ENCODE measurements at places on chromosomes 11 and 22.

DNA sequence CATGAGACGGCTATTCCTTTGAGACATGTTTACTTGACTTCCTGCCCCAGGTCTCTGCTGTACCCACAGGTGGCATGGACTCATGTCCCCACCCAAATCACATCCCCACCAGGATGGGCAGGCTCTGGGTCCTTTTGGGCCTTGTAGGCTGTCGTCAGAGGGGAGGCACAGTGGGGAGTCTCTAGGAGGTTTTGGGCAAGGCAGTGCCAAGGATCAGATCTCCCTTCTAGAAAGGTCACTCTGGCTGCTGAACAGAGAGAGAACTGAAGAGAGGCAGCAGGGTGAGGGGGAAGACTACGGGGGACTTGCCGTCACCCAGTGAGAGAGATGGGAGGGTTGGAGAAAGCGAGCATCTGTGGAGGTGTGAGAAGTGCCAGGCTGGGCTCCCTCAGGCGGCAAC, 4.6 kb upstream of the KCNQ1OT1 start:
- no peak for DNase-seq

- no peak for DNase-seq
These were observed 71.2 kb downstream of the CELSR1 start for GRCh38 chr22:46466255-46466676.

- no peak for DNase-seq
These were observed 34.2 kb upstream of the FSHB start for GRCh38 chr11:30196400-30197206.

DNA sequence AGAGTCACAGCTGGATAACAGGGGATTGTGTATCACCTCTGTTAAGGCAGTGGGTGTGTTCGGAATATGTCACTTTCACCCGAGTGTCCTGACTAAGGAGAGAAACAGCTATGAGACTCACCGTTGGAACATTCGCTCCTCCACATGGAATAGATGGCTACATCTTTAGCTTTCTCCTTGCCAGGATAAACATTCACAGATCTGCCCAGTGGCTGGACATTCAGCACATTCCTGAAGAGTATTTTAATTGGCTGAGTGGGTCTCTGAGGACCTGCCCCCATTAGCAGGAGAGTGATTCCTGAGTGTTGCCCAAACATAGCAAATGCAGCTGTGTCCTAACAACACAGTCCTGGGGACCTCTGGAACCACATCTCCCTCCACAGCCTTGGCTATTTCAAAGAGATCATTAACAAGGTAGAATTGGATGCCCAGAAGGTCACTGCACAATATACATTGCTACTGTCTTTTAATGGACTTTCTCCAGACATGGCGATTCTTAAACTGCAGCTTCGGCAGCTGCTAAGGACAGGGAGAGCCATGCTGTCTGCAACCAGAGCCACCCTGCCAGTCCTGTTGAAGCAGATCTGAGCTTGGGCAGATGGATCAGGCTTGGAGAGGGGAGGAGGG, 435.0 kb upstream of the CADM1 start:
- no peak for DNase-seq

- no peak for DNase-seq
These were observed 68.2 kb downstream of the USP35 start for GRCh38 chr11:78256962-78257361.

DNA sequence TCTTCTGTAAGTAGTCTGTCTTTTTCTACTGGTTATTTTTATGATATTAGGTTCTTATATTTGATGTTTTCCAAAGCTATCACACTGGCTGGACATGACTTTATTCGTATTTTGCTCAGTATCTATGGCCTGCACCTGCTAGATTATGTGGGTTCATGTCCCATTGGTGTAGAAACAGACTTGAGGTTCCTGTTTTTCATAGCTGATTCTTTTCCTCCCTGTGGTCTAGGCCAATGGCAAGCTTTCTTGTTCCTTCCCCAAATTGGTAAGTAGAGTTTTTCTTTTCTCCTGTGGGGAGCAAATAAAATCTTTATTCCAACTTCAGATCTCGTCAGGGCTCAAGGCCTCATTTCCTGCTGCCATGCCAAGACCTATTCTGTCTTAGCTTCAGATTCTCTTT, 30.2 kb upstream of the SWAP70 start:
- no peak for DNase-seq

GRCh38 chr11:34037016-34037415, 14.5 kb upstream of the CAPRIN1 start:
- DNase-seq: no peak

GRCh38 chr22:32811788-32812545, 10.5 kb downstream of the TIMP3 start:
- DNase-seq: no peak

DNA sequence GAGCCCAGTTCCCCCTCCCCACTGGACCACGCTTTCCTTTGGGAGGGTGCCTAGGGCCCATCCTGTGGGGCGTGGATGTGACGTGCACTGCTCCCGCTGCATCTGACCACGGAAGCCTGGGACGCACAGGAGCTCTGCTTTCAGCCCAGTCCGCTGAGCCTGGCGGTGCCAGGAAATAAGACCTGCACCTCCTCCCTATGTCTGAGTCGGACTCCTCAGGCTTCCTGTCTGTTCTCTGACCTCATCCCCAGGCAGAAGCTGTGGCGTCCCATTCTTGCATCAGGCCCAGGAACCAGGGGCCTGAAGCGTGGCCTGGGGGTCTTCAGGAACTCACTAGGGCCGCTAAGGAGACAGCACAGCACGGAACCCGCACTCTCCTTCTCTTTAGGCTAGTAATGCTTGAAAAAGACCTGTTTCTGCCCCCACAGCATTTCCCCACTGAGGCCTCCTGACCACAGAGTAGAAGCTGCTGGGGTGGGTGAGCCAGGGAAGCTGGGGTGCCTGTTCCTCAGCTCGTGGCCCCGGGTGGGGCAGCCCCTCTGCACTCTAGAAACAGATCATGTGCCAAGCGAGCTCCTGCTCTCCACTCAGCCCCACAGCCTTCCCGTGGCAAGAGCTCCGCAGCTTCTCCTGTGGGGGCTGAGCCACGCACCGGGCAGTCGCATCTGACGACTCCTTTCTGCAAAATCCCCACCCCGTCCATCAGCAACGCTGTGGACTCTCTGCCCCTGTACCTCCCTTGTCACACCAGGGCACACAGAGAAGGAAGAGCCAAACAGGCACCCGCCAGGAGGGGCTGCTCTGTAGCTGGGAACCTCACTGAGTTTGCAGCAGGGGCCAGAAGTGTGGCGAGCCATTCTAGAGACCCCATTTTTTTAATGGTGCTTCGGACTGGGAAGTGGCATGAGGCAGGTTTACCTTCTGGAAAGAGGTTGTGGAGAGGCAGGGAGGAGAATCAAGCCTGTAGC, 22.6 kb downstream of the MOV10L1 start:
- no peak for DNase-seq

- no peak for DNase-seq
These were observed 60.4 kb downstream of the TRAF6 start for GRCh38 chr11:36449561-36450096.

DNA sequence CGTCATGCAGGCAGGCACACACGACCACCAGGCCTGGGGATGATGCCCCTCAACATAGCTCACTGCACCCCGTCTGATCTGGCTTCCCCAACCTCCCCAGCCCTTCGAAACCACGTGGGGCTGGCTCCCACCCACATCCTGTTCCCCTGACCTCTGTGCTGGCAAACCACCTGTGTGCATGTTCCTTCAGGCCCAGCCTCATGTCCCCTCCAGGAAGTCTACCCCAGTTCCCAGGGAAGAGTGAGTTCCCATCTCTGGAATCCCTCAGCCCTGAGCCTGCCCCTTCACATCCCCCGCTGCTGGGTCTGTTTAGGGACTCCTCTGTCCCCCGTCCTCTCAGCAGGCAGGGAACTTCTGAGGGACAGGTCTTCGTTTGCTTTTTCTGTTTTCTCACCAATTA, 7.1 kb downstream of the SLC7A4 start:
- no peak for DNase-seq

GRCh38 chr11:48013269-48013901, 33.0 kb downstream of the PTPRJ start:
- DNase-seq: peak; percentile 76

GRCh38 chr11:12276831-12277475, 100.4 kb upstream of the PARVA start:
- DNase-seq: no peak

GRCh38 chr22:20430101-20430719, 7.4 kb downstream of the SCARF2 start:
- no peak for DNase-seq

DNA sequence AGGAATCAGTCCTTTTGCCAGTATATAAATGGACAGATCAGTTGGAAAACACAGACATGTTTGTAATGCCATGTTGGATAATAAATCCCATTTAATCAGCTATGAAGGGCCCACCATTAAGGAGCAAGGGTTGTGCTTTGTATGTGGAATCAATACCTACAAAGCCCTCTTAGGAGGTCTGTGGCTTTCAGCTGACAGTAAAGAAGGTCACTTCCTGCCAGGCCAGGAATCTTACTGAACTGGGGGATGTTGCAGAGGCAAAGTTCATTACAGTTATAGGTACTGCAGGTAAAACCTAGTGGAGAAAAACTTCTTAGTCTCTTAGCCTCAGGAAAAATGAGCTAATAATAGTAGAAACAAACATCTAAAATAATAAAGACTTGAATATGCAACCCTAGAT, 129.5 kb downstream of the FAM76B start:
- DNase-seq: no peak

DNA sequence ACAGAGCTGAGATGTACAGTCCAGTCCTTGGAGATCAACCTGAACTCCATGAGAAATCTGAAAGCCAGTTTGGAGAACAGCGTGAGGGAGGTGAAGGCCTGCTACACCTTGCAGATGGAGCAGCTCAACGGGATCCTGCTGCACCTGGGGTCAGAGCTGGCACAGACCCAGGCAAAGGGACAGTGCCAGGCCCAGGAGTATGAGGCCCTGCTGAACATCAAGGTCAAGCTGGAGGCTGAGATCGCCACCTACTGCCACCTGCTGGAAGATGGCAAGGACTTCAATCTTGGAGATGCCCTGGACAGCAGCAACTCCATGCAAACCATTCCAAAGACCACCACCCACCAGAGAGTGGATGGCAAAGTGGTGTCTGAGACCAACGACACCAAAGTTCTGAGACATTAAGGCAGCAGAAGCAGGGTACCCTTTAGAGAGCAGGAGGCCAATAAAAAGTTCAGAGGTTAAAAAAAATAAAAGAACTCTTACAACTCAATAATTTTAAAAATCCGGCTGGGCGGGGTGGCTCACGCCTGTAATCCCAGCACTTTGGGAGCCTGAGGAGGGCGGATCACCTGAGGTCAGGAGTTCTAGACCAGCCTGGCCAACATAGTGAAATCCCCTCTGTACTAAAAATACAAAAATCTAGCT, 69.9 kb upstream of the RTL6 start:
- peak; percentile 68 for DNase-seq

GRCh38 chr22:37020192-37020479, 594 bp downstream of the MPST start:
- DNase-seq: no peak

GRCh38 chr11:68682531-68682961, 1.8 kb upstream of the GAL start:
- DNase-seq: no peak

GRCh38 chr11:131295986-131296385, 74.4 kb upstream of the NTM start:
- no peak for DNase-seq

- no peak for DNase-seq
These were observed 29.8 kb upstream of the NFAM1 start for GRCh38 chr22:42462016-42462415.

DNA sequence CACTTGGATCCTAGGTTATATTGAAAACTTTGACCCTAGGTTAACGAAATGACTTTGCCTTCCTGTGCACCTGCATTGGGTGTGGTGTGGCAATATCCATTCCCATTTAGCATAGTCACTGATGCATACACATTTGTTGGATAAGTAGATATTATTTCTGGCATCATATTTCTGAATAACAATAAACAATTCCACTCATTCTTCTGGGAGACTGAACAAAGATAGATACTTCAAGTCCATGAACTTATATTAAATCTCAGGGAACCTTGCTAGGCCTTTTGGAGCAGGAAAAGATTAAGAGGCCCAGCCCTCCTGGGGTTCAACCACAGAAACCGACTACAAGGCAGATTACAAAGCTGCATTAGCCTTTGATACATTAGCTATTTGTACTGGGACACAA, 118.9 kb downstream of the MSANTD4 start:
- no peak for DNase-seq

GRCh38 chr22:19814428-19814827, 40.2 kb downstream of the GNB1L start:
- no peak for DNase-seq

GRCh38 chr11:261624-262023, 16.6 kb upstream of the NLRP6 start:
- DNase-seq: no peak

DNA sequence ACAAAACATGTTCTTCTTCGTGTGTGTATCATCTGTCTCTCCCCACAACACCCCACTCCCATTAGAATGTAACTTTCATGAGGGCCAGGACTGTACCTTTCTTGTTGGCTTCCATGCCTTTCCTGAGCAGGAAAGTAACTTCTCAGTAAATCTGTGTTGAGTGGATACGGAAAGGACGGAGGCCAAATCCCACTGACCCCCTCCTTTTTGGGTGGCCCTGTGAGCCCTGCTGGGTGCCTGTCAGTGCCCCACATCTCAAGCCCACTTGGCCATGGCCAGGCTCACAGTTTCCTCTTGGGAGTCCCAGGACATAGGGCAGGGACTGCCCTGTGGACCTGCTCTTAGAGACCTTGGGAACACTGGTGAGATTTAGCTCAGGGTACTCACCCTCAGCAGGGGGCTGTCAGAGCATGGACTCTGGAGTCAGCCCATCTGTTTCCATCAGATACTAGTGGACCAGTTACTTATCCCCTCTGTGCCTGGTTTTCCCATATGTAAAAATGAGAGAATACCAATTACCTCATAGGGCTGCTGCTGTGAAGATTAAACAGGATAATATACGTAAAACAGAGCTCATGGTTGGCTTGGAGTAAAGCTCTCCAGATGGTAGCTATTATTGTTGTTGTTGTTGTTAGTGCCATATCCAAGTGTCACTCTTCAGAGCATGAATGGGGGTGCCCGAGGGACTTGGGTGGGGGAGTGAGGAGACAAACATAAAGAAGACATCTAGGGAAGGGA, 1.0 kb upstream of the C11orf96 start:
- DNase-seq: no peak

- no peak for DNase-seq
These were observed 17.5 kb downstream of the TMPRSS13 start for GRCh38 chr11:117911694-117912093.

- no peak for DNase-seq
These were observed 49.5 kb downstream of the VSIG10L2 start for GRCh38 chr11:125995313-125995712.

DNA sequence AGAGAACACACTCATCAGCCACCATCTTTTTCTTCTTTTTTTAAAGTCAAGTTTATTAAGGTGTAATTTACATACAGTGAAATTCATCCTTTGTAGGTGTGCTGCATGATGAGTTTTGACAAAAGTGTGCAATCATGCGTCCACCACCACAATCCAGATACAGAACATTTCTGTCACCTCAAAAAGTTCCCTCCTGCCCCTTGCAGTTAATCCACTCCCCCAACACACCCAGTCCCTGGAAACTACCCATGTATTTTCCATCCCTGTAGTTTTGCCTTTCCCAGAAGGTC, 126.7 kb downstream of the HIPK3 start:
- no peak for DNase-seq
